Left lobe of liver (tissue), 2 donors: ENCODE measurements at places on chromosomes 5 and 9.
A peak's percentile ranks its signal among the peaks of the same experiment; 100 is the strongest.

DNA sequence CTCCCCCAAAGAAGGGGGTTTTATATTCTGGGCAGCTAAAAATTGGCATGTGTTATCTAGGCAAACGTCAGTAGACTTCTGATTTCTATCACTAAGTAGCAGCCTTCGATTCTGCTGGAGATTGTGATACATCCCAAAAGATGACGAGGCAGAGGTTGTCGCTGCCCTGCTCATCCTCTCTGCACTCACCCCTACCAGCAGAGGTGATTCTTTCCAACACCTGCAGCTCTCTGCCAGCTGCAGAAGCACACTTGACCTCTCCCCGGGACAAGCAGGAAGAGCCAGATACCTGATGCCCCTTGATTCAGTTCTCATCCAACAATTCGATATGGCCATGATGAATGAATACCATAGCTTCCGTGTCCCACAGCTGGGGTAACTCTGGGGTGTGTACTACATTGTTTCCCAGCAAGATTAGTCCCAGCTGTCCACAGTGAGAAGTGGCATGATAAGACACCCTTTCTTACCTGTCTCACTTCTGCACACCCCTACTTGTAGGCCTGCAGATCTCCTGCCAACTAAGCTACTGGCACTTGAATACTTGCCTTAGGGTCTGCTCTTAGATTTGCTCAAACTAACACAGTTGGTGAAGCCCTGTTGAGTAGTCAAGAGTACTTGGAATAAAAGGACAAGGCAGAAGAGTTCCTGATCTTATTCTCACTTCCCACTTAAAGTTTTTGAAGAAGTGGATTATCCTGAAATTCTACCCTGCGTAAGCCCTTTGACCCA lies 37.6 kb upstream of the SMAD5 start:
- no peak for DNase-seq

DNA sequence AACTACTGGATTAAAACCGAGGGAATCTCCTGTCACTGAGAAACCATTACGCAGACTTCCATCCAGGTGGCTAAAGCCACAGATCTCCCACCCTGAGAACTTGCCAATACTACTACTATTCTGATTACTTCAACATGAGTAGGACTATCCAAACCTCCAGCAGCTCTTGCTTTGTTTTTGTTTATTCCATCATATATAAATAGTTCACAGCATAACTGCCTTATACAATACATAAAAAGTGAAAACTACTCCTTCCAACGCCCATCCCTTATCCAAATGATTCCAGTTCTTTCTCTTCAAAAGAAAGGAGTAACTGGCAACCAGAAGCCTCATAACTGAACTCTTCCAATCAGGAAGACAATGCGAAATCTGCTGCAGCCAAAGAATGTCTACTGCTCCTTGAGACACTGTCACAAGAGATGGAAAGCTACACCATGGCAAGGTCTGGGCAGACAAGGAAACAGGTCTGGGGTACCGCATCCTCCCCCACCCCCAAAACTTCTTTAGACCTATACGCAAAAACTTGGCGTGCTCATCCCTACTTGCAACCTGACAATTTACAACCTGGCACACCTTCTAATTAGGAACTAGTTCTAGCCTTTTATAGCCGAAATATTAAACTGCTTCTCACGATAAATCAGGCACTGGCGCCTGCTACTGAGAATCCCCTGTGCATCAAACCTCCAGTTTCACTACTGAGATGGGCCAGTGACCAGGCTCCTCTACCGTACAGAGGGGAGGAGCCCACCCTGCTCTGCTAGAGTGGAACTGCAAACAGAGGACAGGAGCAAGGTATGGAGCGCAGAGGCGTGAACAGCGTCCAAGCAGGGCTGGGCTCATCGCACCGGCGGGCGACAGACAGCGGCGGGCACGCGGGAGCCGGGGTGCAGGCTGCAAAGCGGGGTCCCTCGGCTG lies 986 bp downstream of the PLPP1 start:
- no peak for DNase-seq

DNA sequence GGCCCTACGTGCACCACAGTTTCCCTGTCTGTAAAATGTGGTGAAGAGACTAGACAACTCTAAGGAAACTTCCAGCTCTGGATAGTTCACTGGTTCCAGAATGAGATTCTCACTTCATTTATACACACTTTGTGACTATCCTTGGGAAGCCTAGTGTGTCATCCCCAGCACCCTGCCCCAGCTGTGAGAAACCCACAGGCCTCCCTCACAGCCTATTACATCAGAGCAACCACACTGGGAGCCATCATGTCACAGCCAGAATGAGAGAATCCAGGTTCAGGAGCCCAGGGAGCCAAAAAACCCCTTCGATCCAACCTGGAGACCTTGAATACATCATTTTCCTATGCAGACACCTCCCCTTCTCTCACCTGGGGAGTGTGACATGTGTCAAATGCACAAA lies 21.0 kb upstream of the HAND1 start:
- DNase-seq: no peak

GRCh38 chr9:93654351-93654961 lies 78.1 kb downstream of the PHF2 start:
- DNase-seq: peak; percentile 33

- DNase-seq: no peak
Observed at GRCh38 chr5:77719666-77720363, 56.3 kb downstream of the TBCA start.

DNA sequence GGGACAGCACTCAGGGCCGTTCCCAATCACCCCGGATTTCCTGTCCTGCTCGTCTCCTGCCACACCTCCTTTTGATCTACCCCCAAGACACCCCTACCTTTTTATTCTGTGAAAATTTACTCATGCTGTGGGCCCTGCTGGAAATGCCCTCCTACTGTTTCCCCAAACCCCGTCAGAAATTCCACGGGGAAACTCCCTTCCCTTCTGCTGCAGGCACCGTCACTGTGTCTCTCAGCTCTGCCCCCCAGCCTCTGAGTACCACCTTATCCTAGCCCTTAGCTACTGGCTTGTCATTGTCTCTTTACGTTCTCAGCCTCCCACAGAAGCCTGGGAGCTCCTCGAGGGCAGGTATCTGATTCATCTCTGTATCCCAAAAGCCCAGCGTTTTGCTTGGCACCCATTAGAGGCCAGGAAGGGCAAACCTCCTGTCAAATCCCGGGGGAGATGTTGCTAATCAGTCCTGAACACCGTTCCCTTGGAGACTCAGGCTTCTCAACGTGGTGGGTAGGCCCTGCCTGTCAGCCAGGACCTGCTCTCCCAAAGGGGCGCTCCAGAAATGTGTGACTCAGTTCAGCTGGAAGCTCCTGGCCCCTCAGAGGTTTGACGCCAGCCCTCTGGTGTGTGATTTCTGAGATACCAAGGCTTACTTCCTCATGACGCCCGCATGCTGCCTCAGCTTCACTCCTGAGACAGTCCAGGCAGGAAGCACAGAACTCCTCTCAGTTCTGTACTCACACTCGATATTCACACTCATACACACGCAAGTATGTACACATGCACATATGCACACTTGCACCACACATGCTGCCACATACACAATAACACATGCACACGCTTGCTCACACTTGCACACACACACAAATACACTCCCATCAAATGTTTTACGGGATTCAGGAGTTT lies 50.7 kb upstream of the GRHPR start:
- no peak for DNase-seq
